ENCODE measurements at places on chromosomes 16 and 17.

DNA sequence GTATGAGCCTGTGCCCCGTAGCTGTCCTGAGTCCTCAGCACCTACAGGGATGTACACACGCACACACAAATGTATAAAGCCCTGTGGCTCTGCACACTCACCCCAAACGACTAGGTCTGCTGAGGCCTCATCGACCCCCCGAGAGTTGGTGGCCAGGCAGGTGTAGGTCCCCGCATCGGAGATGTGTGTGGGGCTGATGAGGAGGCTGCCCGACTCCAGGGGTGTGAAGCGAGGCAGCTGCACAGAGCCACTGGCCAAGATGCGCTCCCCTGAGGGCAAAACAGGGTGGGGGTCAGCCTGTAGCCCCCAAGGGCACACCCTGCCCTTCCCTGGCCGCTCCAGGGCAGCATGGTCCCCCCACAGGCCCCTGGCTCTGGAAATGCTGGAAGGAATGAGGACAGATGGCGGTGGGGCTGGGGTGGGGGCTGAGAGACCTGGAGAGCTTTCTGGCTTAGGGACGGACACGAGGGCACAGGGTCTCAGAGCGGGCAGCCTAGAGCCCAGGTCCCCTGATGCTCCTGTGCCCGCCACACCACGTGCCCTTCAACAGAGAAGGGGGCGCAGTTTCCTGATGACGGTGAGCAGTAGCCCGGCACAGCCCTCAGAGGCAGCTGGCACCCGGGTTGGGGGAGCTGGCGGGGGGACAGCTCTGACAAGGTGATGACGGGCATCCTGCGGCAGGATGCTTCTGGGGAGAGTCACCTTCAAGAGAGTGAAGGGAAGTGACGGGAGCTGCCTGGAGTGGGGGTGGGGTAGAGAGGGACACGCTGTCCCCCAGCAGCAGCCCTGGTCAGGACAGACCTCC, 119.8 kb upstream of the CDC42EP4 start:
- DNase-seq: no peak

- no peak for DNase-seq
These were observed 2.7 kb downstream of the KCTD2 start for GRCh38 chr17:75049706-75050105.

GRCh38 chr16:19066988-19067348, 446 bp upstream of the COQ7 start:
- no peak for DNase-seq

- no peak for DNase-seq
These were observed at the start of gene C16orf96 for GRCh38 chr16:4556112-4556511. Gene C16orf96, plus strand, starts transcription at chr16:4556340. Its CDS starts 150 bp downstream, at chr16:4556490.

DNA sequence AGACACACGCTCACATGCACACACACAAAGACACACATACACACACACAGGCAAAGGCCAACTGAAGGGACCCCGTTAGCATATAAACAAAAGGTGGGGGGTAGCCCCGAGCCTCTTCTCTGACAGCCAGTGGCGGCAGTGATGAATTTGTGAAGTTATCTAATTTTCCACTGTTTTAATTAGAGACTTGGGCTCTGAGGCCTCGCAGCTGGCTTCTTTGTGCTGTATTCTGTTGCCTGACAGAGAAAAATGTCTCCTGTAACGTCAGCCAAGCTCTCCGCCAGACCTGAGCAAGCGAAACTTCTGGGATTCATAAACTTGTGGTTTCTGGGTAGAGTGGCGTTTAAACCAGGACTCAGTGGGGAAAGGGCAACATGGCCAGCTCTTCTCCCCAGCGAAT, 113.9 kb upstream of the FOXF1 start:
- no peak for DNase-seq

DNA sequence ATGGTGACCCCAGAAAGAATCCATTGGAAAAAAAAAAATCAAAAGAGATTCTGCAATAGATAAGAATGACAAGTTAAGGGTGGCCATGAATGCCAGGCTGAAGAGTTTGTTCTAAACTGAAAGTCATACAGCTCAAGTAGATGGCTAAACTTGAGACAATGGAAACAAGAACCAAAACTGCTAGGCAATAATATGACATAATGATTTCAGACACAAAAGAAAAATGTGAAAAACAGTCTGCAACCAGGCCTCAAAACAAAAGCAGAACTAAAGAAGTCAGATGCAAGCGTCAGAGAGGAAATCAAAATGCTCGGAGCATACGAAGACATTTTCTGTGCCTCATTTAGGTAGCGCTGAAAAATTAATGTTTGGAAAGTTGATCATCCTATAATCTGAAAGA, 54.4 kb upstream of the YPEL2 start:
- DNase-seq: no peak

- DNase-seq: no peak
These were observed 66.0 kb downstream of the SMPD3 start for GRCh38 chr16:68382296-68382718.

DNA sequence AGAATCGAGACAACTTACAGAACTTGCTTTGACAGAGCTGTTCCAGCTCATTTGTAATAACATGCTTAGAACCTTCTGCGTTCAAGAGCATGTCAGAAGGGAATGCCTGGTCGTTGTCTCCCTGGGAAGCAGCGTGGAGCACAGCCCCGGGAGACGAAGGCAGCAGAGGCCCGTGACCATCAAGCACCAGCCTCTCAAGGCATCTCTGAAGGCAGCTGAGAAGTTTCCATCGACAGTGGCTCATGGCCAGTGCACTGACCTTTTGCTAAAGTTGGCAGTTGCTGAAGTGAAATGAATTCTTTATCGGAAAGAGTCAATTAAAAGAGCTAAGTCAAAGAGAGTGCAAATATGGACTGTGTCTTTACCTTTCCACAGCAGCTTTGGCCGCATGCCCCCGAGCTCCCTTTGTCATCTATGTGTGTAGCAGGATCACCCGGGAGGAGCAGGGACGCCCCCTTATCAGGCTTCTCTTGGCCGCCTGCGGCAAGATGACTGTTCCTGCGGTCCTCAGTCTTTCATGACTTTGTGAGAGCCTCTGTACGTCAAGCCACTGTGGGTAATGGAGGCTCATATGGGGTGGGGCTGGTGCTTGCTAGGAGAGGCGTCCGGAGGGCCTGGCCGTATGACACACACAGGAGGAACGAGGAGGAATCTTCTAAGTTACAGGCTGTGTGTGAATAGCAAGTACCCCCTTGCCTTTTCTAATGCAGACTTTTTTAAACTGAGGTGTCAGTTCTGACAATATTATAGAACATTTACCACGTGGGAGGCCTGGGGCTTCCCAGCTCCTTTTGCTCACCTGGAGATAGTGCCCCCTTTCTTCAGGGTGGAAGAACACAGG, 54.2 kb downstream of the LDHD start:
- DNase-seq: no peak

GRCh38 chr16:52283584-52284375, 263.2 kb downstream of the TOX3 start:
- DNase-seq: no peak

DNA sequence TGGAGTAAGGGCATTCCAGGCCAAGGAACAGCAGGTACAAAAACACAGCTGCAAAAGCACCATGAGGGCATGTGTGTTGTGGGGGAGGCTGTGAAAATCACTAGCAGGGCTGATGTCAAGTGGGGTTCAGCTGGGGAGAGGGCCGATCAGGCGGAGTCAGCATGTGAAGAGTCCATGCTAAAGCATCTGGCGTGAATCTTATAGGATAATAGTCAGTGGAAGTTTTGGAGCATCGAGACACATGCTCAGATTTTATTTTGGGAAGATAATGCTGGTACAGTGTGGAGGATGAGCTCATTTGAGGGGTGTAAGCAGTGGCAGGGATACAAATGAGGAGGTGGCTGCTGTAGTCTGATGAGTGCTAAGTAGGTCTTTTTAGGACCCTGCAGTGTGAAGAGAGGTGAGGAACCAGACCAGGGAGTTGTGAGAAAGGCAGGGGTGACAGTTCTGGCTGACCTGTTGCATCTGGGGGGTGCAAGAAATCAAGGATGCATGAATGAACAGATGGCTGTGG, 30.3 kb downstream of the MMD start:
- no peak for DNase-seq
